ENCODE measurements at places on chromosomes 1 and 21.
A peak's percentile ranks its signal among the peaks of the same experiment; 100 is the strongest.

GRCh38 chr1:61898658-61899057 is 156.4 kb downstream of the PATJ start:
- DNase-seq, result no peak

DNA sequence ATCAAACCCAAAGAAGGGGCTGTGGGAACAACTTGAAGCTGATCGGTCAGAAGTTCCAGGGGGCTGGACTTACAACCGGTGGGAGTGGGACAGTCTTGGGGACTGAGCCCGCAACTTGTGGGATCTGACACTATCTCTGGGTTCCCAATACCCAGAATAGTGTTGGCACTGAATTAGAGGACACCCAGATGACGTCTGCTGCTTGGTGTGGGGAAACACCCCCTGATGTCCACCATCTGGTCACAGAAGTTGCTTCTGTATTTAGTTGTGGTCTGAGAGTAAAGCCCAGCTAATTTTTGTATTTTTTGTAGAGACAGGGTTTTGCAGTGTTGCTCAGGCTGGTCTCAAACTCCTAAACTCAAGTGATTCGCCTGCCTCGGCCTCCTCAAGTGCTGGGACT is 28.8 kb downstream of the SERBP1 start:
- DNase-seq, result no peak

GRCh38 chr1:158025576-158026230 is 32.3 kb downstream of the KIRREL1 start:
- DNase-seq, result no peak

DNA sequence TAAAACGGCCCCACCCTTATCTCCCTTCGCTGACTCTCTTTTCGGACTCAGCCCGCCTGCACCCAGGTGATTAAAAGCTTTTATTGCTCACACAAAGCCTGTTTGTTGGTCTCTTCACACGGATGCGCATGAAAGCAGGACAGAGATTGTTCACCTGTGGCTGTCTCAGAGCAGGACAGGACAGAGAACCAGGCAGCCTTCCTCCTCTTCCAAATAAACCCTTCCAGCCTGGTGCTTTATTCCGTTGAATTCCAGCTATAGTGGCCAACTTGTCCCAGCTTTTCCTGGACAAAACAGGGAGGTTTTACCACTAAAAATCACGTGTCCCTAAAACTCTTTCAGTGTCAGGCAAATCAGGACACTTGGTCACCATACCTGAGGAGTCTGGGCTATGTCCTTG is 9.5 kb upstream of the DMRTB1 start:
- no peak for DNase-seq

- peak; percentile 48 for DNase-seq
Measured at GRCh38 chr1:7218210-7218832, 433.1 kb downstream of the CAMTA1 start.

DNA sequence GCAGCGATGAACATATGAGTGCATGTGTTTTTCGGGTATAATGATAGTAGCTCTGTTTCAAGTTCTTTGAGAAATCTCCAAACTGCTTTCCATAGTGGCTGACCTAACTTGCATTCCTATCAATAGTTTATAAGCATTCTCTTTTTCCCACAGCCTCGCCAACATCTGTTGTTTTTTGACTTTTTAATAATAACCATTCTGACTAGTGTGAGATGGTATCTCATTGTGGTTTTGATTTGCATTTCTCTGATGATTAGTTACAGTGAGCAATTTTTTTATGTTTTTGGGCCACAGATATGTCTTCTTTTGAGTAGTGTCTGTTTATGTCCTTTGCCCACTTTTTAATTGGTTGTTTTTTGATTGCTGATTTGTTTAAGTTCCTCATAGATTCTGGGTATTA is 10.6 kb upstream of the RUNX1 start:
- DNase-seq, result no peak

DNA sequence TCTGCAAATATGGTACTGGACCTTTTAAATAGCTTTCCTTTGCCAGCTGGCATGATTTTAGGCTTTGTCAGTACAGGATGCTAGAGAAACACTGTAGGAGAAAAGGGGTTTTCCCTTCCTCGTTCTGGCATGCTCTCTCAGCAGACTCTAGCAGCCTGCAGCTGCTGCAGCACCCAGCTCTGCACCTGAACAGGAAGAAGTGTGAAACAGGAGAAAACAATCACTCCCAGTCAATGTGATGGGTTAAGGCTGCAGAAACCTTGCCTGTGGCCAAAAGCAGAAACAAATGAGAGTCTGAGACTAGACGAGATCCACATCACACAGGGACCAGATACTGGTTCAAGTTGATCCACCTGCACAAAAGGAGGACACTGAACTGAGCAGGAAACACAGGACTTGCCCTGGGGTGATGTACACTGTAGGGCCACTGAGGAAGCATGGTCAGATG is 21.2 kb downstream of the OVGP1 start:
- no peak for DNase-seq

GRCh38 chr1:50516056-50516455 is 92.8 kb upstream of the DMRTA2 start:
- peak; percentile 4 for DNase-seq

GRCh38 chr1:41629141-41629540 is 144.7 kb upstream of the EDN2 start:
- no peak for DNase-seq

- DNase-seq, result no peak
Measured at GRCh38 chr1:44775930-44776729, 790 bp downstream of the RPS8 start.

GRCh38 chr1:212037900-212038299 is 2.4 kb downstream of the DTL start:
- DNase-seq, result no peak

DNA sequence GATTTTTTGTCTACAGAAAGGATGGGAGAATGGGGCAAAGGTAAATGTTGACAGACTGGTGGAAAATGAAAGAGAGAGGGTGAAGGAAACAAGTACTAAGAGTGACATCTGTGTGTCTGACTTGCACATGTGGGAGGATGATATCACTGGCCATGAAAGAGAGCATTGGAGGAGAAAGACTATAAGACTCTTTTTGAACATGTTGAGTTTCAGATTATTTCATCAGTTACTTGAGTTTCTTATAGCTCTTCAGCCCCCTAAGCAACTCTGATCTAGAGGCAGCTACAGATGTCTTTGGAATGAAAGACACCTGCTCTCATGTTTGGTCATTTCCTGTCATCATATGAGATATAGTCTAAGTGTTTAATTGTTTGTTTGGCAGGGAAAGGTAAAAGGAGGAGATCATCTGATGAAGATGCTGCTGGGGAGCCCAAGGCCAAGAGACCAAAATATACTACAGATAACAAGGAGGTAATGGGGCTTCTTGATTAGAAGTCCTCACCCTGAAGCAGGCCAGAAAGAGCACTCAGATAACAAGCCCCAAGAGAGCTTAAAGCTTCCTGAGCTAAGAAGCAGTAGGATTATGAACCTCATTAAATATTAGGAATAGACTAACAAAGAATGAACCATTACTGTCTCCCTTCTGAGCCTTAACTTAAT is 4.5 kb downstream of the POLR3C start:
- DNase-seq, result no peak

Data from brain microvascular endothelial cell (primary cell).